ENCODE measurements at places on chromosomes 13 and 19.

GRCh38 chr19:17883627-17884410 lies 12.1 kb downstream of the SLC5A5 start:
- DNase-seq: no peak

GRCh38 chr13:31012655-31013024 lies 80.2 kb downstream of the TEX26 start:
- peak; percentile 54 for DNase-seq

GRCh38 chr19:33444562-33445441 lies 71.3 kb downstream of the CEBPG start:
- DNase-seq: no peak

DNA sequence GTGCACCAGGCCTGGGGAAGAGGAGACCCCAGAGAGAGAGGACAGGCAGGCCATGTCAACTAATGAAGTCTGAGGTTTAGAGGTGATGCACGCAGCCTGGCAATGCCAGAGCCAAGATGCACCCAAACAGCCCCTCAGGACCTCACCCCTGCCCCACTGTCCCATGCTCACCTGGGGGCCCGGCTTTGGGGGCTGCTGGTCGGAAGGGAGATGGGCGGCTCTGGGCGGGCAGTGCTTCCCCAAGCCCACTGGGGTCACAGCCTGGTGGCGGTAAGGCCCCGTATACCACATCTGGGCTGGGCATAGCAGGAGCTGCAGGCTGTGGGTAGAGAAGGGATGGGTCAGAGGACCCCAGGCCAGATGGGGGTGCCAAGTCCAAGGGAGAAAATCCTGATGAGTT lies 8.6 kb upstream of the TMEM161A start:
- no peak for DNase-seq

DNA sequence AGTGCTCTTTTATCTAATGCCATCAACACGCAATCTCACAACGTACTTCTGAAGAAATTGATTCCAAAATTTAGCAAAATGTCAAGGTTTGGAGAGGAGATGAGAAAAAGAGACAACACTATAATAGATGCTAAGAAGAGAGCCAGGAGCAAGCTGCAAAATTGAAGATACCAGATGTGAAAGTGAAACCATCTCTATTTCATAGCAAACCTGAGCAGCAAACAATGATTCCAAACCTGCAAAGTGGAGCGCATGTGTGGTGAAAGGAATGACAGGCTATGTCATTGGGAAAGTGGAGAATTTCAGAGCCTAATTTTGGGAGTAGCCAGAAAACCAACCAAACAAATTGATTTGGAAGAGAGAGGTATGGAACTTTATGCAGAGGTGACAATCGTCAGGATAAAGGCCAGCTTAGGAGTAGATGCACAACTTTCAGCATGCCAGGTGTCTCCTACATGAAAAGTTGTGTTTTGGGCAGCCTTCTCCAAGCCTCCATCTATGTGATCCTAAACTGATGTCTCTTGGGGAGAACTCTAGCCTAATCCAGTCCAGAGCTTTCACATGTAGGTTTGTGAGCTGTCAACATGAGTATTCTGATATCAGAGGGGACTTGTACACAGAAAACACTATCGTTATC lies 158.4 kb upstream of the FNDC3A start:
- DNase-seq: peak; percentile 24

GRCh38 chr13:98103531-98103930 lies 39.4 kb upstream of the FARP1 start:
- no peak for DNase-seq

DNA sequence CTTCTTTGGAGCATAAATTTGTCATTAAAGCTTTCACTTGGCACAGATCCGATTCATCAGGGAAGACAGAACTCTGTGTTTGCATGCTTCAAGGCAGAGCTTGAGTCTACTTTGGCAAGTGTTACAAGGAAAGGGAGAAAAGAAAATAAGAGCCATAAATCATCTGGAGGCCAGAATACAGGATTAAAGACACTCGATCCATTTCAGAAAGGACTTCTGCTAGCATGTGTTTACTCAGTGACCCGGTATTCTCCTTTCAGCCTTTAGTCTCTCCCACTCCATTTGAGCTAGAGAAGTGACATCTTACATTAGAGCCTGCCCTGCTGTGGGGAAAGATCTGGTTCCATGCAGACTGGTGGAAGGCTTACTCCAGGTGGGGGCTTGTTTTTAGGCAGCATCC lies 306.4 kb downstream of the KLF5 start:
- DNase-seq: no peak

GRCh38 chr19:31312009-31312676 lies 37.1 kb downstream of the TSHZ3 start:
- peak; percentile 43 for DNase-seq

GRCh38 chr13:66565279-66565678 lies 664.9 kb downstream of the PCDH9 start:
- no peak for DNase-seq

DNA sequence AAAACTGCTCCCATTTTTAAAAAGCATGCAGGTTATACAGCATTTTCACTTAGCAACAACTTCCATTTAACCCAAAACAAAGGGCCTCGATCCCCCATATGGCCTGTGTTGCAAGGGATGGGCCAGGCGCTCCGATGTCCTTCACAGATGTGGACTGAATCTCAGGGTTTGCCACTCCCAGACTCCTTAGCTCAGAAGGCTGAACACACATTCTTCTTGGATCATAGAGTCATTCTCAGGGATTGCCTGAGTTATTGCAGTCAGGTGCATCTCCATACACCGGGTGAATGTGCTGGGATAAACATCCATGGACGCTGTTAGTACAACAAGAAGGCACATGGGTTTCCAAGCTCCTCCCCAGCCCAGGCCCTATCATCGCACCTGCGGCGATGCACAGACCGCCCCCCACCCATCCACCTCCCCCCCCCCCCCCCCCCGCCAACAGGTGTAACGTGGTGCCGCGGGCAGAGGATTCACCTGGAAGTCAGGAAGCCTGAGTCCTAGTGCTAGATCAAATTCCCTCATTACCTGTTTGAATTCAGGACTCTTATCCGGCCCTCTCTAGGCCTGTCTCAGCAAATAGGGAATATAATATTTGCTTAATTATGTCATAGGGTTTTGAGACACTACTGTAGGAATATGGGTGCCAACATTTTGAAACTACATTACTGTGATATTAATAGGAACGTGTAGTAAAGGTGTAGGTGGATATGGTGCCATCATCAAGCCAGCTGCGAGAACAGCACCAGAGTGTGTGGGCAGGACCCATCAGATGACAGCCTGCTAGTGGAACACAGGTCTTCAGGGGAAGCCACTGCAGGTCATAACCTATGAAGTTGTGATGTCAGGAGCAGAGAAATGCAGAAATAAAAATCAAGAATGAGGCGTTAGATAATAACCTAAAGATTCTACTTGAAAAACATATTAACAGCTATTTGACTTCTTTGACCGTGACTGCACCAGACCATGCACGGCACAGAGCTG lies 110.9 kb downstream of the SACS start:
- DNase-seq: no peak

GRCh38 chr13:69391756-69392155 lies 715.9 kb upstream of the ATXN8OS start:
- DNase-seq: no peak

GRCh38 chr19:31591258-31591657 lies 242.0 kb upstream of the TSHZ3 start:
- DNase-seq: no peak

DNA sequence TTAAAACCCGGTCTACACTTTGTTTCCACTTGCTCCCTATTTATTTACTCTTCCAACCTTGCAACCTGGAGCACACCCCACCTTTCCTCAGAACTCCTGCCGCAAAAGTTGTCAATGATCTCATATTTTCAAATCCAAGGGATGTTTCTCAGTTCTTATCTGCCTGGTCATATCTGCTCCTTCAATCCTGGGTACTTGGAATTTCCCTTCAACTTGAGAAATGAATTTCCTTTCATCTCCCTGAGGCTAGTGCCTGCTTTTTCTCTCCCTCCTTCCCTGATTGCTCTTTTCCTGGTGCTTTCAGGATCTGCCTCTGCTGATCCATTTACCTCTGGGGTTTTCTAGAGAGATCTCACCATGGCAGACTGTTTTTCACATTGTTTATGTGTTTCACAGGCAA lies 154.8 kb upstream of the IRS2 start:
- no peak for DNase-seq

- no peak for DNase-seq
Observed at GRCh38 chr19:1745589-1746031, 7.7 kb upstream of the ONECUT3 start.

DNA sequence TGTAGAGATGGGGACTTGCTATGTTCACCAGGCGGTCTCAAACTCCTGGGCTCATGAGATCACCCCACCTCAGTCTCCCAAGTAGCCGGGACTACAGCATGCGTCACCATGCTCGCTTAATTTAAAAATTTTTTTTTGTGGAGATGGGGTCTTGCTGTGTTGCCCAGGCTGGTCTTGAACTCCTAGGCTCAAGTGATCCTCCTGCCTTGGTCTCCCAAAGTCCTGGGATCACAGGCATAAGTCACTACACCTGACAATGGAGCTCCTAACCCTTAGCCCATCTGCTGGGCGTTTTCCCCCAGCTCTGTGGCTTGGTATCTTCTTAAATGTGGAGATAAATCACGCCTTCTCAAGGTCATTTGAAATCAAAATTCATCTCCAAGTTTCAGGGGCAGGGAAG lies 6.3 kb upstream of the ADAMTS10 start:
- no peak for DNase-seq

GRCh38 chr13:91785431-91786119 lies 387.2 kb downstream of the GPC5 start:
- no peak for DNase-seq

GRCh38 chr19:485583-486236 lies 10.6 kb upstream of the MADCAM1 start:
- peak; percentile 64 for DNase-seq
